Stimulated activated CD4-positive, alpha-beta T cell treated with anti-CD3 and anti-CD28 coated beads, Interleukin-12 subunit alpha, Interleukin-12 subunit beta, amount 100 ng/mL, for 4 hours (primary cell): ENCODE measurements at places on chromosomes 4 and X.

- no peak for DNase-seq
Observed at GRCh38 chrX:3230496-3230895, 116.0 kb downstream of the MXRA5 start.

DNA sequence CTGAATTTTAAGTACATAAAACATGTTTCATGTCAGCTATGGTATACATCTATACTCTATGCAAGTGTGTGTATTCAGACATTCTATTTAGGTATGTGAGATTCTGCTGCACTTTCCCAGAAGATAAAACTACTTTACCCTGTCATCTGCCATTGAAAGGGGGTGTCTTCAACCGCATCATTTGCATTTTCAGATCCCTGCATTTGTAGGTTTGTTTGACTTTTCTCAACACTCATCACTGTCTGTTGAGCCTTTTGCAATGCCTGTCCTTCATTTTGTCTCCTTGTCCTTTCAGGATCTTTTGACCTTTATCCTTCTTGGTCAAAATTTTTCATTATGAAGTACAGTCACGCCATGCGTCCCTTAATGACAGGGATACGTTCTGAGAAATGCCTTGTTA is 103.5 kb downstream of the TMA16 start:
- DNase-seq = no peak

DNA sequence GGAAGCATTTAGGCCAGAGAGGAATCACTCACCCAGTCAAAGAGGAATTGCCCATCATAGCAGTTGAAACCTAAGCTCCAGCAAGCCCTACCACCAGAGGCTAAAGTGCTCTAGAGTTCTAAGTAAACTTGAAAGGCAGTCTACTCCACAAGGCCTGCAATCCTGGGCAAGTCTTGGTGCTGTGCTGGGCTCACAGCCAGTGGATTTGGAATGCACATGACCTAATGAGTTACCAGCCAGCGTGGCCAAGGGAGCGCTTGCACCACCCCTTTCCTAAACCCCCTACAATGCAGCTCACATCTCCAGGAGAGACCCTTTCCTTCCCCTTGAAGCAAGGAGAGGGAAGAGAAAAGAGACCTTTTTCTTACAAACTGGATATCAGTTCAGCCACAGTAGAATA is 445.7 kb downstream of the GASK1B start:
- DNase-seq = no peak

GRCh38 chr4:48454591-48454990 is 28.6 kb upstream of the SLC10A4 start:
- no peak for DNase-seq

DNA sequence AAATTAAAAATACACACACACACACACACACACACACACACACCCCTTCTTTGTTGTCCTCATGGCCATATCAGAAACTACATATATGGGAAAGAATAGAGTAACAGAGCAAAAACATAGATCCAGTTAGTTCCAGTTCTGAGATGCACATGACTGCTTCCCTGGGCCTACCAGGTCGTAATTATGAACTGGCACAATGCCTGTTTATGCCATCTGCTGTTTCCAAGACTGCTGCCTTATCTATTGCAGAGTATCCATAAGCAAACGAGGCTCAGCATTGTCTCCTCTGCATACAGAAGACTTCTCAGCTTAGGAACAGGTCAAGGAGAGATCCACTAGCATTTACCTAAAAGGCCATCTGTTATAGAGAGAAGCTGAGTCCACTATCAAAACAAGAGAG is 789.0 kb downstream of the TECRL start:
- DNase-seq = no peak

GRCh38 chr4:150782311-150782710 is 200.4 kb downstream of the MAB21L2 start:
- DNase-seq = no peak

DNA sequence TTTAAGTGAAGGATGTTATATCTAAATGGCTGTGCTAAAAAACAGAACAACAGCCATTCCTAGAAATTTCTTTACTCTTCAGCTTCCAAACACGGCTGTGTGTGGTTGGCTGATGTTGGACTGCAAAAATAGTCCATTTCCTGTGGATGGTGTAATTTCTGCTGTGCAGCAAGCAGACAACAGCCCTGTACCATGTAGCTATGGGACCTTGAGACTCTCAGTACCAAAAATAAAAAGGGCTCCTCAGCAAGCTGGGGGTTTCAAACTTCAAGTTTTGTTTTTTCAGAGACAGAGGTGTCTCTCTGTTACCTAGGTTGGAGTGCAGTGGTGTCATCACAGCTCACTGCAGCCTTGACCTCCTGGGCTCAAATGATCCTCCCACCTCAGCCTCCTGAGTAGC is 18.1 kb downstream of the CD40LG start:
- no peak for DNase-seq
